ENCODE measurements at places on chromosomes 7 and 10.

DNA sequence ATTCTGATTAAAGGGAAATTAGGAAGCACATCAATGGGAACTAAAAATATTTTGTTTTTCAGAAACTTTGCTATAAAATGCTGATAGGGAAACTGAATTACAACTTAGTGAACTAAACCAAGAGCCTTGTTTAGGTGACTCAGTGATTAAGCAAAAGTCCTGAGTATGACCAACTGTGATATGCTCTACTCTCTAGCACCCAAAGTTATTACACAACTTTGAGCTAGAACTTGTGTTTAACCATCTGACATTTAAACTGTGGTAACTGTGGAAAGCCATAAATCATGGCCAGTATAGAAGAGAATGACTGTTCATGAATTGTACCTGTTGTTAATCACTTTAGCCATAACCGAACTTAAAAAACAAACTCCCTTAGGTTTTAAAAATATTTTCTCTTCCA, 127.4 kb downstream of the ZNF365 start:
- no peak for DNase-seq

GRCh38 chr7:55558962-55559920, 13.1 kb downstream of the VOPP1 start:
- DNase-seq: no peak

- DNase-seq: no peak
Observed at GRCh38 chr7:132750096-132750495, 173.8 kb upstream of the PLXNA4 start.

DNA sequence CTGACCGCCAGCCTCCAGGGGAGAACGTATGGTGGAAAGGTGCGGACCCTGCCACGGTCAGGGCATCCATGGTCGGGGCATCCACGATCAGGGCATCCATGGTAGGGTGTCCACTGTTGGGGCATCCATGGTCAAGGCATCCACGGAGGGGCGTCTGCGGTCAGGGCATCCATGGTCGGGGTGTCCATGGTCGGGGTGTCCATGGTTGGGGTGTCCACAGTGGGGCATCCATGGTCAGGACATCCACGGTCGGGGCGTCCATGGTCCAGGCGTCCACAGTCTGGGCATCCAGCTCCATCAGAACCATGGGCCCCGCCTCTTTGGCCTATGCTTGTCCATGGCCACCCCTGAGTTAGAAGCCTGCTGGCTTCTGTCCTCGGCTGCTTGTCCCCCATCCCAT, 148.1 kb downstream of the ADARB2 start:
- no peak for DNase-seq

DNA sequence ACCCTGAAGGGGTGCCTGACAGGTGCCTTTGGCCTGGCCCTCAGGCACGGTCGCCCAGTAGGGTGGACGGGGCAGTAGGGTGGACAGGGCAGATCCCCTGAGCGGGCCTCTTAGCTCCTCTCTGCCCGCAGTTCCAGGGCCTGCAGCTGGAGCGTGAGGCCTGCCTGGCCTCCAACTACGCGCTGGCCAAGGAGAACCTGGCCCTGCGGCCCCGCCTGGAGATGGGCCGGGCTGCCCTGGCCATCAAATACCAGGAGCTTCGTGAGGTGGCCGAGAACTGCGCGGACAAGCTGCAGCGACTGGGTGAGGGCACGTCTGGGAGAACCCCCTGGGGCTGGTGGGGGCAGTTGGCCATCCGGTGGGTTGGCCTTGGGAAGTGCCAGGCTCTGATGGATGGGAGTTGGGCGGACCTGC, 1.7 kb downstream of the VPS37D start:
- DNase-seq: no peak

- DNase-seq: no peak
Observed at GRCh38 chr7:70480927-70481569, 650.9 kb upstream of the GALNT17 start.

DNA sequence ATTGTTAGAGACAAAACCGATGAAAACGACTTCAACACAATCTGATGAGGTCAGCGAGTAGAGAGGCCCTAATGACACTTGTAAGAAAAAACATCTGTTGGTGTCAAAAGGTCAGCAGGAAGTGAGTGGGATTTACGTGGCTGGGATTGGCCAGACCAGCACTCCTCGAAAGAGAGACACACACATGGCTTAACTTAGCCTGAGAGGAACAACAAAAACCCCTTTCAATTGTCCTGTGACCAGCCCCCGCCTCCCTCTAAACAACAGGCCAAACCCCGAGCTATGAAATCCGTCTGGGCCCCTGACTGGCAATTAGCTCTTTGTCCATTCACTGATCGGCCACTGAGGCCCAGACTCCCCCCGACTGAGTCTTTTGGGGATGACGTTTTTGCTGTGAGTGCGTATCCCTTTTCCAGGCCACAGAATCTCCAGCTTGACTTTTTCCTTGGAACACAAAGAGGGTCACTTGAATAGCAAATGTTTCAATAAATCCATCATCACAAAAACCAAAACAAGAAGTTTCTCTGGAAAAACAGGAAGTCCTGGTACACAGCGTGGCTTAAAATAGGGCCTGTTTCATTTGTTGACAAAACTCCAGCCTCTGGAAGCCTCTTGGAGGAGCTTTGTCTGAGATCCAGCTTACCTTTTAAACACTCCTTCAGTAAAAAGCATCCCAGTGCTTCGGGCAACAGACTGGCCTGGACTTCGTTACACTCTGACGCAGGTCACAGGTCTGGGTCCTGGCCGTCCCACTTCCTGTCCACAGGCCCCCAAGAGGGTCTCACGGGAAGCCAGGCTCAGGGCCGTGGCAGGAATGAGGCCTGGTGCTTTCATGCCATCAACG, 103.0 kb downstream of the CTBP2 start:
- no peak for DNase-seq

- DNase-seq: no peak
Observed at GRCh38 chr10:62636825-62637248, 167.7 kb upstream of the ADO start.

GRCh38 chr10:14905890-14906289, 27.2 kb downstream of the SUV39H2 start:
- DNase-seq: no peak

GRCh38 chr7:140982508-140982907, 32.2 kb downstream of the MRPS33 start:
- no peak for DNase-seq

DNA sequence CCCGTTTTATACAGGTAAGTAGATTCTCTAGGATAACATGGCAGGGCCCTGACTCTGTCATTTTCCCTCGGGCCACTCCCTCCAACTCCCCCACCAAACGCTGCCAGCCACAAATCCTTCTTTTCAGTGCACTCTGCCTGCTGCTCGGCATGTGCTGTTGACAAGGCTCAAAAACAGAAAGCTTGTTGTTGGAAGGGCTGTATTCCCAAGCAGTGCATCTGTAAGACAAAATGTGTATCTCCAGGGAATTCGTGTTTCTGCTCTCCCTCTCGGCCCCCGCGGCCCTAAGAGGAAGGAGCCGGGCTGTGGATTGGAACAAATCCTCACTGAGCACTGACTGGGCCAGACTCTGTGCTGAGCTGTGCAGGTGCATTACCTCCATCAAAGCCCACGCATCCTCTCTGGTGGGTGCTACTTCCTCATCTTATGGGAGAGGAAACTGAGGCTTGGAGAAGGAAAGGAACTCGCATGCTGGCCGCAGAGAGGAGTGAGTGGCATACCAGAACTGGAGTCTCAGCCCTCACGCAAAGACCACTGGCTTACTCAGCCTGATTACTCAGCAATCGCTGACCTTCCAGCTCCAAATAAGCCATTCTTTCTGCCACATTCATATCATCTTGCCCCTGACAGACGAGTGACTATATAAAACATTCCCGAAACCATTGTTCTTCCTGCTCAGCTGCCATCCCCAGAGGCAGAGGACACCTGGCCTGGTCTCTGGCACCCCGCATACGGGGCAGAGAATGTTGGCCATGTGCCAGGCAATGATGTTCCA, 33.5 kb upstream of the ENO4 start:
- no peak for DNase-seq

- no peak for DNase-seq
Observed at GRCh38 chr7:155543926-155544325, 2.4 kb downstream of the CNPY1 start.

Data from activated CD4-positive, alpha-beta T cell treated with anti-CD3 and anti-CD28 coated beads for 4 hours (primary cell).